ENCODE measurements at places on chromosomes 12 and 14.

DNA sequence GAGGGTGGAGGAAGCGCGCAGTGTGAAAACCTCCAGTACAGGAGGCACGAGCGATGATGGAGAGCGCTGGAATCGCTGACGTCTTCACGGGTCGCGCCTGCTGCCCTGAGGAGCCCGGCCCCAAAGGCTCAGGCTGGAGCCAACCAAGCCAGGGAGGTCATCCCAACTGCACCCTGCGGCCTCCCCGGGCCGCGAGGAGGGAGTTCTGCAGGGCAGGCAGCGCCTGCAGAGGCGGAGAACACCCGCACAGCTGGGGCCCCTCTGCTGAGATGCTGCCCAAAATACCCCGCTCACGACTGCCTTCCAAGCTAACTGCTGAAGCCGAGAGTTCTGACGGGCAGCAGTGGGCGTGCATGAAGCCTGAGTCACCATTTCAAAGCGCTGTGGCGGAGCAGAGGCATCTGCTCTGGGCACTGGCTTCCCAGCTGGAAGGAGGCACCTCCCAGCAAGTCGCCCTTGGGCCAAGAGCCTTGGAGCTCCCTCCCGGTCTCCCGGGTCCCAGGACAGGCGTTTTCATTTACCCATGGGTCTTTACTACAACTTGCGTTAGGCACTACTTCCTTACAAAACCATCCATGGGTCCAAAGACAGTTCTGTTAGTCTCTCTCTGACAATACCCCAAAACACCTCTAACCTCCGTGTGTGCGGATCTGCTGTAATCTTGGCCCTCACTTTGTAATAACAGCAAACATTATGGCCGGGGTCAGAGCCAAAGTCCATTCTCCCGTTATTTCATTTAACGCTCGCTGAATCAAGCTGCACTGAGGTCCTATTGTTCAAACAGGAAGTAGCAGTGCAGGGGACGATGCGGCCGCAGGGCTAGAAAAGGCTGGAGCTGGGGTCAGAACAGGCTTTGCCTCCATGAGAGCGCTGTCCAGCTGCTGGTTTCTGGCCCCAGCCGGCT, 60.1 kb upstream of the RIMBP2 start:
- no peak for DNase-seq

DNA sequence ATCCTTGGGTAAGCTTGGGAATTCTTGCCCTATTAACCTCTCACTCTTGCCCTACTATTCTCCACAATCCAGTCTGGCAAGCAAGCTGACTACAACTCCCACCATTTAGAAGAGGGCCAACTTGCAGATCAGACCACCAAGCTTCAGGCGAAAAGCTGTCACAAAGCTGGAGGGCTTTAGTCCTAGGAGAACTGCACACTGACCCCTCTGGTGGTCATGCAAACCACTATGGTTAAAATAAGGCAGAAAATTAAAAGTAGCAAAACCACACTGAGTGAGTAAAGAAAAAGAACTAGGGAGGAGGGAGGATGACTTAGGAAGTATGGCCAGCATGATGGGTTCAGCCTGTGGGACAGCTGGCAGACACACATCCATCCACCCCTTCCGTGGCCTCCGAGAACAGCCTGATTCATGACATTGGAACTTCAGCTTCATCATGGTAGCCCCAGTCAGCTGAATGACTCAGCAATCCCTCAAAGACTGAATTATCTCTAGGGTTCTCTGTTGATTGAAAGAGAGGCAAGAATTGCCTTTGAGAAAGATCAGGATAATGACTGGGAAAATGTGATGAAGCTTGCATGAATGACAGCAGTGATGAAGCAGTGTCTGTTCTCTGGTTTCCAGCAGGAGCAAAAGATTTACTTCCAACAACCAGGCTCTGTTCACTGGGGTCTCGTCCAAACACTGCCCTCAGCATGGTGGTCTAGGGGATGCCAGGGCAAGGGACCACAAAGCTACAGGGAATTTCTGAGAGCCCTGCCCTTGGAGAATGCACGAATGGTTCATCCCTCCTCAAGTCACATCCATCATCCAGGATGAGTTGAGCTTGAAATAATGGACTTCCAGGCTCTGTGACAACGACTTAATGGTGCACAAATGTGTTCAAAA, 24.4 kb downstream of the PITPNM2 start:
- DNase-seq = no peak

- no peak for DNase-seq
These were observed 3.4 kb downstream of the TAS2R30 start for GRCh38 chr12:11130999-11131398.

GRCh38 chr12:113467502-113468364, 3.9 kb downstream of the LHX5 start:
- no peak for DNase-seq

DNA sequence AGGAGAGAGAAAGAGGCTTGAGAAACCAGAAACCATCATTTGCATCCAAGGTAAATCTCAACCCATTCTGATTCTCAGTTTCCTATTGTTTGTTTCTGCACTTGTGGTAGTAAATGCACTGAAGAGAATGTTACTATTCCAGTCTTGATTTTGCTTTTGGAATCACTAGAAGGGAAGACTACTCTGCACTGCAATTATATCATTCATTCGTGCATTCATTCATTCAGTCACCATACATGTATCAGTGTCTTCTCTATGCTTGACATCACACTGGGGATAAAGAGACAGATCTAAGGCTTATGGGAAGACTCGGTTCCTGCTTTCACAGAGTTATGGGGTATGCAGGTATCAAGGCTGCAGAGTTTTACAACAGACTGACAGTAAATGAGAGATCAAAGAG, 90.3 kb upstream of the EGLN3 start:
- DNase-seq = no peak

All from T-helper 22 cell (primary cell).